Urinary bladder (tissue), 4 donors: ENCODE measurements at places on chromosomes 3 and 15. TPM values are rescaled to one million over a fixed set of nuclear protein-coding genes. Genes with fewer than 3 reads are reported as not detected.

The PPM1L gene
- total RNA-seq: 24.2 TPM

The GOLGA8T gene
- total RNA-seq: 0.37 TPM

The MESP2 gene
- not detected for total RNA-seq

The ADCY5 gene
- 25.1 TPM for total RNA-seq

The TTC21A gene
- total RNA-seq: 4.3 TPM

The GNAT1 gene
- not detected for total RNA-seq

The COX5A gene
- 43.6 TPM for total RNA-seq

The GOLGA6B gene
- 0.26 TPM for total RNA-seq

The SSUH2 gene
- 0.90 TPM for total RNA-seq
